Stimulated activated CD8-positive, alpha-beta memory T cell treated with anti-CD3 and anti-CD28 coated beads, Interleukin-15, amount 100 ng/mL, for 4 hours (primary cell): ENCODE measurements at places on chromosomes 1 and 21.

- no peak for DNase-seq
These were observed 189.6 kb downstream of the SMYD3 start for GRCh38 chr1:246317332-246318035.

DNA sequence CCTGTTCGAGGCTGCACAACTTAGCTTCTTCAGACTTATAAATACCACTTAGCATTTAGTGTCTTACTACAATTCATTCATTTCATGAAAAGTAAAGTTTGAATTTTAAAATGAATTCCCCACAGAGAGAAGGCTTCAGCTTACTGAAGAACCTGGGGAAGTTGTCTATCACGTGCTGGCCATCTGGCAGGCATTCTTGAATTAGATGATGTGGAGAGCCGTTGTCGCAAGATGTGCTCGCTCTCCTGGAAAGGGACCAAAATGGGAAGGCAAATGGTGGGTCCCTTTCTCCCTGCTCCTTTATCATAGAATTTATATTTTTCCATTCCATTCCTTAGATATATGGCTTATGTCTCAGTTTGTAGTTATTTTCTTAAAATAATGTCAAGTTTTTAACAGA lies 90.5 kb downstream of the CD247 start:
- DNase-seq = no peak

- no peak for DNase-seq
These were observed 31.0 kb downstream of the PAX7 start for GRCh38 chr1:18661404-18662285.

DNA sequence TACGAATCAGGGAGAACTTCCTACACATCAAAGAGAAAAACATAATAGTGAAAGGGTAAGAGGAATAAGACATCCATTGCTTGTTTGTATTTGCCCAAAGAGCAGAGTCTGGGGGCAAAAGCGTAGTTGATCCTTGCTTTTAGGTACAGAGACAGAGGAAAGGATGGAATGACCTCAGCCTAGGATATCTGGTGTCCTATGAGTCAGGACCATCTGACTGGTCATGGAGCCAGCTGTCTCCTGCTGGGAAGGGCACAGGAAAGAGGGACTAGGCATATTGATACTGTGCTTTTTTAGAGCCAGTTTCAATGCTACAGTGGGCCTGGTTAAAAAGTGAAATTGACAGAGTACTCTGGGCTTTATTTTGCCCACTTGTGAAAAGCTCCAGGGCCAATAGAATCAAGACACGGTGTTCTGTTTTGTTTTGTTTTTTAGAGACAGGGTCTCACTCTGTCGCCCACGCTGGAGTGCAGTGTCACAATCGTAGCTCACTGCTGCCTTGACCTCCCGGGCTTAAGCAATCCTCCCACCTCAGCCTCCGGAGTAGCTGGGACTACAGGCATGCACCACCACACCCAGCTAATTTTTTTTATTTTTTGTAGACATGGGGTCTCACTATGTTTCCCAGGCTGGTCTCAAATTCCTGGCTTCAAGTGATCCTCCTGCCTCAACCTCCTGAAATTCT lies 3.2 kb downstream of the PLEKHO1 start:
- DNase-seq = no peak

DNA sequence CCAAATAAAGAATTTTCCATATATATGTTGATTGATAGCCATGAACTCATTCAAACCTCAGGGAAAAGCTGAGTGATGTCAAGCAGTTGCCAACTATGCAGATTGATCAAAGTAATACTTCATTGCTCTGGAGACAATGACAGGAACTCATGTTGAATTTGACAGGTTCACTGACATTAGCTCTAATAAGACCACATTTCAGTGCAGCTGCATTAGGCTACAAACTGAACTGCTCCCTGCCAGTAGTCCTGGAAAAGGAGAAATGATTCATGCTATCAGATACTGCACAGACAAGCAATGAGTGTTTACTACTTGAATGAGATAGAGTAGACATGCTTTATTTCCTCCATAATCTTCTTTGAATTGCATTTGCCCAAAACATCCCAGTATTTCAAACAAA lies 948.4 kb downstream of the MRPL39 start:
- DNase-seq = no peak

DNA sequence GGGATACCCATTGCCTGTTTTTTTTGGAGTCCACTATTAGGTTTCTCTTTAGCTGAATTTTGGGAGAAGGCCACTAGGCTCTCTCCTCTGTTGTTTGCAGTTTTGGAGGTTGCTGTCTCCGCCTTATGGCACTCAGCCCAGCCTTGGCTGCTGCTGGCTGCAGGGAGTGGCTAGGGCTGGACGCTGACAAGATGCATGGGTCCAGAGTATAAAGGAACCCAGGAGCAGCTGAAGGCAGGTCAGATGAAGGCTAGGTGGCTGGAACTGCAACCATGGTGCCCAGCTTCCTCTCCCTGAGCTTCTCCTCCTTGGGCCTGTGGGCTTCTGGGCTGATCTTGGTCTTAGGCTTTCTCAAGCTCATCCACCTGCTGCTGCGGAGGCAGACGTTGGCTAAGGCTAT lies at the start of gene CYP4B1:
CYP4B1 (plus strand) TSS at position 237 of the 400 bp plus-strand sequence; CDS start at position 273, 36 bp downstream.
- no peak for DNase-seq

DNA sequence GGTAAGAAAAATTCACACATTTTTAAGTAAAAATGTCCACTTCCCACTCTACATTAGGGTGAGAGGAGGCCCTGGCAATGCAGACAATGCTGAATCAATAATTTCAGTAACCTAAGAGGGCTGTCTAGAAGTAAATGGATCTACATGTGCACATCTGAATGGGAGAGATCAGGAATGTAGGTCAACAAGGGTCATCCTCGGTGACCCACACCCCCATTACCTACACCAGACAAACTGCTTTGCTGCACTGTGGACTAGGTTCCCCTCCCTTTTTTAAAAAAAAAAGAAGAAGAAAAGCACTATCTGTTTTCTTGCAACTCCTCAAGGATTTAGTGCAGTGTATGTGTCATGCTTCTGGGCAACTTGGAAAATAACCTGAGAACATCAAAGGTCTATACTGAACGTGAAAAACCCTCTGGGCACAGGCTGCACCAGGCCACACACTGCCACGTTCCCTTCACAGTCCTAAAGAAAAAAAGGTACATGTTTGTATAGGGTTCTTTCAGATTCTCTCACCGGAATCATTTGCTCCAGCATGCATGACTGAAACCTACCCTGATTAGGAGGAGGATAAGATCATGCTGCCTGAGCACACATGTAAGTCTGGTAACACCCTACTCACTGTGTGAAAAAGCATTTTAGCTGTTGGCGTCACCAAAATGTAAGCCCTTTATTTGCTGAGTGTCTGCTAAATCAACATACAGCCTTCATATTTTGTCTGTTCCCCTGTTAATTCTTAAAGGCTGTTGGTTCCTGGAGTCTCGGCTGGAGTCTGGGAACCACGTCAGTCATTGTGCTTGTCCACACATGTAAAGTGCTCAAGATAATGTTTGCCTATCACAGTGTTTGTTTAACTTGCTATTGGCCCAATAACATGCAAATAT lies 341.0 kb downstream of the SMYD3 start:
- no peak for DNase-seq

DNA sequence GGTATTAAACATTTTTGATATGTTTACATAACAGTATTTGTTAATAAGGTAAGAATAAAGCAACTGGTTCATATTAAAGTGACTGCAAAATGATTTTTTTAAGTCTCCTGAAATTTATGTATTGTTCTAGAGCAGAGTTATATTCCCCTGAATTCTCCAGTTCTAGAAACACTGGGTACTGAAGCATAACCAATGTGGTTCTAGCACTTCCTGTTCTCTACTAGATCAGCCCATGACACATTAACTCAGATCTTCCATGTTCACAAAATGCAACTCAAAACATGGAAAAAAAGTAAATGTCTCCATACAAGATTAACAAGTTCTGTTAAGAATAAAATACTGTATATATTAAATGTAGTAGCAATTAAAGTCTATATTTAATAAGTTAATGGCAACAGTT lies 3.9 kb downstream of the NEGR1 start:
- DNase-seq = no peak

GRCh38 chr1:159296706-159297375 lies 5.3 kb upstream of the FCER1A start:
- DNase-seq = no peak

GRCh38 chr1:230109895-230110667 lies 43.0 kb downstream of the GALNT2 start:
- peak; percentile 34 for DNase-seq

DNA sequence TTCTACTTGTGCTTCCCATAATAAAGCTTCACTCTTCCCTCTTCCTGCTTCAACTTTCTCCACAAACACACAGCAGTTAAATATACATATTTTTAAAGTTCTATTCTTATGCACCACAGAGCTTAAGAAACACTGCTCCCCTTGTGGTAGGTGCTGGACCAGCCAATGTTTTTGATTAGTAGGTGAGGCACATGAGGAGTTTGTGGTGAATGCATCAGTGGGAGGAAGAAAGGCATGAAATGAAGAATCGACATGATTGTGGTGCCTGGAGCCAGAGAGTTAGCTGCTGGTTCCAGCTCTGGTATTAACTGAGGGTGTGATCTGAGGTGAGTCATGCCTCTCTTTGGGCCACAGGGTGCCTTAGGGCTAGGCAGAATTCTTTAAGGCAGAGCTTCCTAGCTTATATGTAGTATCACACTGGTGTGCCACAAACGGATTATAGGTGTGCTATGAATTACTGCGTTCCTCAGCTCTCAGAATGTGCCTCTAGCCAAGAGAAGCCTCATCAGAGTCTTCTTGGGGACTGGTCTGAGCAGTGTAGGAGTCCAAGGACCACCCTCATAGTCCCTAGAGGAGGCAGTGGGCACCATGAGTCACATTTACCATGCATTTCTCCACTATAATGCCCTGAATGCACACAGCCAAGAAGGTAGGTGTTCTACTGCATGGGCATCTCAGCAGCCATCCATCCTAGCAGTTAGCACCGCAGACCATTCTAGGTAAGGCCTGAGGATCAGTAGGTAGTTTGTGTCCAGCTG lies 97.4 kb upstream of the SGIP1 start:
- peak; percentile 19 for DNase-seq

- DNase-seq = no peak
These were observed 8.7 kb downstream of the UBIAD1 start for GRCh38 chr1:11281518-11282331.

- DNase-seq = no peak
These were observed 607 bp upstream of the LGR6 start for GRCh38 chr1:202192770-202193613.

- no peak for DNase-seq
These were observed 858.7 kb downstream of the USP25 start for GRCh38 chr21:16588433-16588860.

- no peak for DNase-seq
These were observed 455.6 kb downstream of the SIPA1L2 start for GRCh38 chr1:232174306-232174705.

GRCh38 chr1:215220346-215220745 lies 137.8 kb downstream of the KCNK2 start:
- no peak for DNase-seq

DNA sequence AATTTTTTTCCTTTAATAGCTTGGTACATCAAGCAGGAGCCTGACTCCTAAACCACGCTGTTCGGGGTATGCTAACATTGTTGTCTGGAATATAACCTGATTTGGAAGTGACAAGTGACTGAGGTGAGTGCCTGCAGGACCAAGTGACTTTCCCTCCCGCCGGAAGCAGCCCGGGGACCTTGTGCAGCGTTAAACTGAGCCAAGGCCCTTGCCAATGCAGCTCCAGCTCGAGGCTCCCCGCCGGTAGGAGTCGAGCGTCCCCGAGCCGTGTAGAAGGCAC lies 716 bp upstream of the MTARC1 start:
- no peak for DNase-seq

DNA sequence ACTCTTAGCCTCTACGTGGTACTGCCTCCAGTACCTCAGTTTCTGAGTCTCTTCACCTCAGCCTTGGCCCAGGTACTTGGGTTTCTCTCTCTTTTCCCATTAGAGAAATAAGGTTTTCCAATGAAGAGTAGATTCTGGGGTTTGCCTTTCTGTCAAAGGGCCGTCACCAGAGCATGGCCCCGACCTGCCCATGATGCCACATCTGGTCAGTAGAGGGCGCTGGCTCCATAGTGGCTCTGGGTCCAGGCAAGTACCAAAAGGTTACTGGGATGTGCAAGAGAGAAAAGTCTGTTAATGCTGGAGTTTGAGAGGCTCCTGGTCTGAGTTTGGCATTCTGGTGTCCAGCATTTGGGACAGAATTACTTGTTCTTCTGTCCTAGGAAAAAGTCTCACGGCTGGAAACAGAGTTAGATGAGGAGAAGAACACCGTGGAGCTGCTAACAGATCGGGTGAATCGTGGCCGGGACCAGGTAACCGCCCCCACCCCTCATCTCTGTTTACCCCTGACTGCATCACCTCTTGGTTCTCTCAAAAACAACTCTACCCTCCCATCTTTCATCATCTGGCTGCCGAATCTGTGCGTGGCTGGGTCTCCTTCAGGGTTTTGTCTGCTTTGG lies 5.3 kb upstream of the TUFT1 start:
- DNase-seq = peak; percentile 61

DNA sequence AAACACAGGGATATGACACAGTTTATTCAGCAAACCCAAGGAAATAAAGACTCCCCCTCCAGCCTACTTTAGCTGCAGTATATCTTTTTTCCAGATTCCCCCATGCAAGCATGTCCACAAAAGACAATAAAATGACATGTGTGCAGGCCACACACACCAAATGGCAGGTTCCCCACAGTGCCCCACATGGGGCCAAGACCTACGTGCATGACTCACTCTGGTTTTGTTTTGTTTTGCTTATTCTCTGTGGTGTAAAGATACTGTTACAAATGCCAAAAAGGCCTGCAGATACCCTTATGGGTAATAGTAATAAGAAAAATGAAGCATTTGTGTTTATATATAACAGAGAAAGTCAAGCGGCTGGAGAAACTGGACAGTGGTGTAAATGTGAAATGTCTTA lies 71.6 kb downstream of the RD3 start:
- no peak for DNase-seq

DNA sequence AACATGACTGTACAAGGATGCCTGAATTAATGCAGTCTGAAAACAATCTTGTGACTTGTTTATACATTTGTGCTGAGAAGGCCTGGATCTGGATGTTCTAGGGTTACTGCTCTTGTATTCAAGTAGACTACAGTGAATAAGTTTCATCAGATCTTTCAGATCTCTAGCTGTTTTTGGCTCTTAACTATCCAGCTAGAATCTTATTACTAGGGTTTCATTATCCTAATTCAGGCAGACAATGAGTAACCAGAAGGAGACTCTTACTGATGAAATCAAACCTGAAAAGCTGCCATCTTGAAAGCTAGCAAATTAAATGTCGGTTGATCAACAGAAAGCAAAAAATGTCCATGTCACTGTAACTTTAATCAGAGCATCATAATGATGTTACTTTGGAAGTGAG lies 112.5 kb upstream of the KCNK2 start:
- DNase-seq = no peak
